Umbilical cord (tissue), 2 donors: ENCODE measurements at places on chromosomes 16 and 17.

GRCh38 chr16:4597174-4597573, 17.5 kb downstream of the UBALD1 start:
- DNase-seq: no peak

DNA sequence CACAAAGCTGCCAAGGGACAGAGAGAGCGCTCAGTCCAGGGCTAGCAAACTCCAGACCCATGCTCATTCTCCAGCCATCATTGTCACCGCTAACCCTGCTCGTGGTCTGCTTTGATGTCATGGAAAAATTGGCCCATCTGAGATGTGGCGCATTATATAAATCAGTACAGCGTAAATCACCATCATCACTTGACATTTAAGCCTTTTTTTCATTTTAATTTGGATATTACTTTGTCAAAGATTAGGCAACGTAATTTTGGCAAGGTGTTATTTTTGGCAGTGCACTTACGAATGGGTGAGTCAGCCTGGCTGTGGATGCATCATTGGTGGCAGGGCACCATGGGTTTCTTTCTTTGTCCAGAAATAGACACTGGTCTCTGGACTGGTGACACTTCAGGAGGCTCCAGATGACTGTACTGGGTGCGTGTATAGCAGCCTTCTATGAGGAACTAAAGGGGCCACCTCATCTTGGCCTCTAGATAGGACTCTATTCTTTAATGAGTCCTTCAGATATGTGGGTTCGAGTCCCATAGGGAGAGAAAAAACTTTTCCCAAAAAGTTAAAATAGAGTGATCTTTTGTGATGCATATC, 166.3 kb downstream of the MSI2 start:
- no peak for DNase-seq

- no peak for DNase-seq
Observed at GRCh38 chr17:27949304-27949703, 56.1 kb upstream of the LYRM9 start.

GRCh38 chr16:82527101-82527500, 99.7 kb upstream of the CDH13 start:
- no peak for DNase-seq

DNA sequence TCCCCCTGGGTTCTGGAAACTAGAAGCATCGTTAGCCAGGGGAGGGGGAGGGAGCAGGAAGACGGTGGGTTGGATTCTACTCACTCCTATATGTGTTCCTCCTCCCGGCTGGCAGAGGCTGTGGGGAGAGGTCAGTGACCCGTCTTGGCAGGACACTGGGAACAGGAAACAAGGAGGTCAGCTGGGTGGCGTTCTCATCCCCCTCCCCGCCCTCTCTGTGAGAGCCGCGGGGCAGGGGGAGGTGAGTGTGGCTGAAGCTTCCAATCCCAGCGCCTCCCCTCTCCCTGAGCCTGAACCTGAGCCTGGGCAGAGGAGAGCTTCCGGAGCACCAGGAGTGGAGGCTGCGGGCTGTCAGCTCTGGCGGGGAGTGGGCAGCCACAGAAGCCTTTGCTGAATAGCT, 12.5 kb downstream of the GPRC5C start:
- no peak for DNase-seq

DNA sequence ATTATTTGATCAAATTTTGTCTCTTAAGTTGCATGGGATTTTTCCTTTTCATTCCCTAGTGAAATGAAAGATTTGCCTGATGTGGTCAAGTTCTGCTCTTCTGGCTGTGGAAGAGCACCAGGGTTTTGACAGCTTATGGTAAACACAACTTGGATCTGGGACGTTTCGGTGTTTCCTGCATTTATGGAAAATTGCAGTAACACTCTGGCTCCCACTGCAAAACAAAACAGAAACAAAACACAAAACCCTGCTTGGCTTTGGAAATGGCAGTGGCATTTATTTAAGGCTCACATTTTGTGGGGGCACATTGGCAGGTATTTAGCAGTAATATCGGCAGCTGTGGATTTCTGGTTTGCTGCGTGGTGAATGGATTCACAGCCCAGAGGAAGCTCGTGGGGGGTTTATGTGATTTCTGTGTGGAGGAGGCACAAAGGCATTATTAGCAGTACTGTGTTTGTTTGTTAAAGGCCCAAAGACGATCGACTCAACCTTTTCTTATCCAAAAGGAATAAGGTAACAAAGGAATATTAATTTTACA, 377.8 kb downstream of the SNX29 start:
- no peak for DNase-seq

GRCh38 chr17:2904135-2904534, 107.9 kb downstream of the RAP1GAP2 start:
- DNase-seq: no peak

DNA sequence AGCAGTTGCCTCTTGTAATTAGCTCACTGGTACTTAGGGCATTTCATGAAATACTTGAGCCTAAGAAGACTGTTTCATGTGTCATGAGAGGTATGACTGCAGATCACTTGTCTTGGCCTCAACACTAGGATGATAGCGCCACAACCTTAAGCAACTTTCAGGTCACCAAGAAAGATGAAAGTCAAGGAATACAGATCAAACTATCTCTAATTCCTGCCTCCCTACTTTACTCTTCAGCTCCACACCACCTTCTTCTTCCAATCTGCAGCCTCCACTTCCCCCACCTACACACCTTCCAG, 28.0 kb downstream of the GNA13 start:
- no peak for DNase-seq

- DNase-seq: no peak
Observed at GRCh38 chr17:79484600-79485418, 126.0 kb downstream of the RBFOX3 start.

GRCh38 chr17:29376667-29377270, 13.4 kb upstream of the TAOK1 start:
- DNase-seq: peak; percentile 91

GRCh38 chr17:419073-419735, 66.6 kb upstream of the RPH3AL start:
- DNase-seq: no peak

DNA sequence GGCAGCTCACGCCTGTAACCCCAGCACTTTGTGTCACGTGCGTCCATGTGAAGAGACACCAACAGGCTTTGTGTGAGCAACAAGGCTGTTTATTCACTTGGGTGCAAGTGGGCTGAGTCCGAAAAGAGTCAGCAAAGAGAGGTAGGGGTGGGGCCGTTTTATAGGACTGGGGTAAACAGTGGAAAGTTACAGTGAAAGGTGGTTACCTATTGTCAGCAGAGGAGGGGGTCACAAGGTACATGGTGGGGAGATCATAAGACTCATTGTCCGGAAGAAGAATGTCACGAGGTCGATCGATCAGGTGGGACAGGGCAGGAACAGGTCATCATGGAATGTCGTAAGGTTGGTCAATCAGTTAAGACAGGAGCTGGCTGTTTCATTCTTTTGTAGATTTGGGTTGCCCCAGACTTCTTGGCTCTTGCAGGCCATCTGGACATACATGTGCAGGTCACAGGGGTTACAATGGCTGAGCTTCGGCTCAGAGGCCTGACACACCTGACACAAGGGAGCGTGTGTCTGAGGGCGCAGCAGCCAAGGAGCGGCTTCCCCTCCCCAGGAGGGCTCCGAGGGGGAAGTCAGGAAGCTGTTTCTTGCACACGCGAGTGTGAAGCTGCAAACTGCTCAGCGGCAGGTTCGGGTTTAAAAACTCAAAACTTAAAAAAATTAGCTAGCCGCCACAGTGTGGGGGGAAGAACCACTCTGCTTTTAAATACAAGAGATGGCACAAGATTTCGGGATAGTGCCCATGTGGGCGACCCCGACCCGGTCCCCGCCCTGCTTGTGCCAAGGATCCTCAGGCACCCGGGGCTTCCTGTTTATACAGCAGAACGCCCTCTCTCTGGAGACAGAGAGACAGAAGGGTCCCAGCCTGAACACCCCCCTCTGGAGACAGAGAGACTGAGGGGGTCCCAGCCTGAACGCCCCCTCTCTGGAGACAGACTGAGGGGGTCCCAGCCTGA, 12.4 kb upstream of the TEX19 start:
- no peak for DNase-seq

DNA sequence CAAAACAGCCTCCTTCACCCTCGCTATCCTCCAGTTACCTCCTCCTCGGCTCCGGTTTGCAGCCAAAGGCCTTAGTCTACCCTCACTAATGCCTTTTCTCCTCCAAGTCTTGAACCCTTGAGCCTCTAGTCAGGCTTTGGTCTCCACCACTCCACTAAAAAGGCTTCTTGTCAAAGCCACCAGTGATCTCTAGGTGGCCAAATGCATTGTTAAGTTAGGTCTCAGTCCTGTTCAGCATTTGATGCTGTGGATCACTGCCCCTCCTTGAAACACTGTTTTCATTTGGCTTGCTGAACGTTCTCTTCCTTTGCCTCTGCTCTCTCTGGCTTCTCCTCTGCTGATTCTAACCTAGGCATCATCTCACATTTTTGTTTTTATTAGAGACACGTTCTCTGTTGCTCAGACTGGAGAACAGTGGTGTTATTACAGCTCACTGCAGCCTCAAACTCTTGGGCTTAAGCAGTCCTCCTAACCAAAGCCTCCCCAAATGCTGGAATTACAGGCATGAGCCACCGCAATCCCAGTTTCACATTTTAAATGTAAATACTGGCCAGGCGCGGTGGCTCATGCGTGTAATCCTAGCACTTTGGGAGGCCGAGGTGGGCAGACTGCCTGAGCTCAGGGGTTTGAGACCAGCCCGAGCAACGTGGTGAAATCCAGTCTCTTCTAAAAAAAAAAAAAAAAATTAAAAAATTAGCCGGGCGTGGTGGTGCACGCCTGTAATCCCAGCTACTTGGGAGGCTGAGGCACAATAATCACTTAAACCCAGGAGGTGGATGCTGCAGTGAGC, 1.1 kb downstream of the SGF29 start:
- no peak for DNase-seq

DNA sequence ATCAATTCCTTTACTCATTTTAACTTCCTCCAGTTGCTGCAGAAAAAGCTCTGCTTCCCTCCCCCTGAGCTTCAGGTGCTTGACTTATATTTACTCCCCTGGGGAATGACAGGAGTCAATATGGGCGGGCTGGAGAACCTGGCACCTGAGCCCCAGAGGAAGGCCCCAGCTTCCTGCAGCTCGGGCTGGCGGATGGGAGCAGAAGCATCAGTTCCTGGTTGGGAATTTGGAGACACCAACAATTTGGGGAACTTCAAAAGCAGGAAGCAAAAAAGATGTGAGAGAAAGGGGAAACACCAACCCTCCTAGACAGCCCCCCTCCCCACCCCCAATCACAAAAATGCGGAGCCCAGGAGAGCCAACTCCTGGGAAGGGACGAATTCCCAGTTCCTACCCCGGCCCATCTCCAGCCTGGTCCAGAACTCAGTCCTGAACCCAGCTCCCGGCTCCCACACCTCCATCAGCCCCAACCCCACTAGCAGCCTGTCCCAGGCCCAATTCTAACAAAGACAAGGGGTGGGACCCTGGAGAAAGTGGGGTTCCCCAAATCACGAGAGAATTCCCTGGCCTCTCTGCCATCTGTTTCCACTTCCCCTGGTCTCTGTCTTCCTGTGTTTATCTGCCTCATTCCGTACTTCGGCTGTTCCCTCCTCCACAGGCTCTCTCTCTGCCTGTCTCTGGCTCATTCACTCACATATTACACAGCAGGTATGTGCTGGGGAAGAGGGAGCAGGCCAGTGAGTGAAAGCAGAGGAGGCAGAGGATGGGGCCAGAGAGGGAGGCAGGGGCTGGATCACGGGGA, 16.2 kb upstream of the ASGR2 start:
- peak; percentile 23 for DNase-seq

- no peak for DNase-seq
Observed at GRCh38 chr16:47634727-47635126, 173.6 kb downstream of the PHKB start.

- peak; percentile 26 for DNase-seq
Observed at GRCh38 chr16:88739139-88739976, 33.1 kb downstream of the CTU2 start.

DNA sequence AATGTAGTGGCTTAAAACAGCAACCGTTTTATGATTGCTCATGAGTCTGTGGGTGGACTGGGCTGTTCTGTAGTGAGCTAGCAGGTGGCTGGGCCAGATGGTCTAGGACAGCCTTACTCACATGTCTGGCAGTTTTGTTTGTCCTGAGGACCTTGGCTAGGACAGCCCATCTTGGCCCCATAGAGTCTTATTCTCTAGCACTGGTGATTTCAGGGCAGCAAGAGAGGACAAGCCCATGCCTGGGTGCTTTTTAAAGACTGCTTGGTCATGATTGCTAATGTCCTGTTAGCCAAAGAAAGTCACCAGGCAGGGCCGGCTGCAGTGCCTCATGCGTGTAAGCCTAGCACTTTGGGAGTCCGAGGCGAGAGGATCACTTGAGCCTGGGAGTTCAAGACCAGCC, 139.8 kb downstream of the KATNIP start:
- no peak for DNase-seq

DNA sequence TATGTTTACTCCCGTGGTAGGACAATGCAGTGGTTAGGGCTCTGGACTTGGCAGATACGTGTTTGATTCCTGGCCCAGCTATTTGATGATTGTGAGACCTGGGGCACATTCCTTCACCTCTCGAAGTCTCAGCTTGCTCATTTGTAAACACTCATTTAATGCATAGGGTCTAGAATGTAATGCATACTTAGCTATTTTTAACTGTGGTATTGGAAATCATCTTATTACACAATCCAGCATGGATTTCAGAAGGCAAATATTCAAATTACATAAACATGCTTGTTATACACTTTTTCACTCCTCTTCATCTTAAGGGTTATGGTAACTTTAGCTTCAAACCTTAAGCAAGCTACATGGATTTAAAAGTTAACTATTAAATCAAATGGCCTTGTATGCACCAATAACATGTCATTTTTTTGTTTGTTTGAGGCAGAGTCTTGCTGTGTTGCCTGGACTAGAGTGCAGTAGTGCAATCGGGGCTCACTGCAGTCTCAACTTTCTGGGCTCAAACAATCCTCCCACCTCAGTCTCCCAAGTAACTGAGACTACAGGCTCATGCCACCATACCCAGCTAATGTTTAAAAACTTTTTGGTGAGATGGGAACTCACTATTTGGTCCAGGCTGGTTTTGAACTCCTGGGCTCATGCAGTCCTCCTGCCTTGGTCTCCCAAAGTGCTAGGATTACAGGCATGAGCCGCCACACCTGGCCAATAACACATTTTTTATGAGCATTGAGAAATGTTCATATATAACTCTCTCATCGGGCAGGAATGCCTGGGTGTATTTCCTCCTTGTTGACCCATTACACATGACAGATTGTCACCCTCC, 52.5 kb downstream of the VAT1L start:
- peak; percentile 25 for DNase-seq

DNA sequence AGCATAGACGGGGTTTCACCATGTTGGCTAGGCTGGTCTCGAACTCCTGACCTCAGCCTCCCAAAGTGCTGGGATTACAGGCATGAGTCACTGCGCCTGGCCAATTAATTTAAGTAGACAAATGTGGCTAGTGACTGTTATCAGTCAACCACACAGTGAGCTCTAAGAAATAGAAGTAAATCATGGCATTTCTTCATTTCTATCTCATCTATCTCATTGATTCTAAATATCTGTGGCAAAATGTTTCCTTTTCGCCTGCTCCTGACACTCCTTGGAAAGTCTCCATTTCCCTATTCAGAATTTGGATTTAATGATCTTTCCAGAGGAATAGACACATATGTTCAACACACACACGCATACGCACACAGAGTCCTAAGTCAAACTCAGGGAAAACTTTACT, 81.3 kb downstream of the HIC1 start:
- no peak for DNase-seq

GRCh38 chr17:63841350-63842172, 924 bp downstream of the SMARCD2 start:
- DNase-seq: peak; percentile 66

- DNase-seq: no peak
Observed at GRCh38 chr16:85174871-85175723, 62.8 kb upstream of the CIBAR2 start.
